ENCODE measurements at places on chromosomes 6 and 20. TPM values are rescaled to one million over a fixed set of nuclear protein-coding genes. Genes with fewer than 3 reads are reported as not detected.

GRCh38 chr6:144418959-144419545, 133.9 kb downstream of the UTRN start:
- no peak for DNase-seq

- no peak for DNase-seq
These were observed 7.7 kb upstream of the LRRN4 start for GRCh38 chr20:6061544-6061943.

- no peak for DNase-seq
These were observed 169.8 kb downstream of the KLHL32 start for GRCh38 chr6:97094376-97094775.

Gene DNAH8
- total RNA-seq, result not detected

Gene GABRR1
- not detected for total RNA-seq

Gene GLP1R
- not detected for total RNA-seq
